ENCODE measurements at places on chromosomes 3 and 15. TPM values are rescaled to one million over a fixed set of nuclear protein-coding genes. Genes with fewer than 3 reads are reported as not detected.

DNA sequence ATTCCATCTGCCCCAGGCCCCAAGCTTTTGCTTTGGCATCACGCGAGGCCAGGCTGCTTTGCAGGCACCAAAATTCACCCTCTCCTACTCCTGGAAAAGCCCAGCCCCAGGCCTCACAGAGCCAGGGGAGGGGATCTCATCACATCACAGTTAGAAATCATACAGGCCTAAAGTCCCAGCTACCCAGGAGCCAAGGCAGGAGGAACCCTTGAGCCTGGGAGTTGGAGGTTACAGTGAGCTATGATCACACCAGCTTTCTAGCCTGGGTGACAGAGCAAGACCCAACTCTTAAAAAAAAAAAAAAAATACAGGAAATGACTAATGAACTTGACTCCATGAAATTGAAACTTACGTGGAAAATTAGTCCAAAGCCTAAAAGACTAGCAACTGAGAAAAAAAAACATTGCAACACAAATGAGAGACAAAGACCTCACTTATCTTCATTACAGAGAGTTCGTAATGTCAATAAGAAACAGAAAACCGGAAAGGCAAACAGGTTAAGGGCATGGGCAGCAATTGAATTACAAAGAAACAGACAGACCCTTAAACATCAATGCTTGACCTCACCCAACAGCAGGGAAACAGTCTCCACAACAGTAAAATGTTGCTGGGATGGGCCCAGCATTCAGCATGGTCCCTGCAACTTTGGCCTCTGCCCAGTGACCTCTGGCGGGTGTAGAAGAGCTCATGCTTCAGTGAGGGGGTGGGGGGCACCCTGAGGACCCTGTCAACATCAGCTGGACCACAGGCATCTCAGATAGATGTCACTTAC is 151.5 kb downstream of the LRRK1 start:
- no peaks in the 10 kb centered on the region for H3K27me3 ChIP-seq
- H3K27ac ChIP-seq, result peak overlapping the region; percentile 88
- H3K36me3 ChIP-seq, result peaks cover 7% of the 10 kb centered on the region
- no peak overlapping the region for H3K4me3 ChIP-seq
- H3K4me1 ChIP-seq, result peaks cover 37% of the 10 kb centered on the region
- no peak for DNase-seq

- H3K27ac ChIP-seq, result no peak overlapping the region
- H3K27me3 ChIP-seq, result no peaks in the 10 kb centered on the region
- DNase-seq, result no peak
- H3K4me1 ChIP-seq, result no peaks in the 10 kb centered on the region
- no peak overlapping the region for H3K4me3 ChIP-seq
- H3K36me3 ChIP-seq, result no peaks in the 10 kb centered on the region
Observed at GRCh38 chr3:118337649-118338048, 697.0 kb downstream of the IGSF11 start.

DNA sequence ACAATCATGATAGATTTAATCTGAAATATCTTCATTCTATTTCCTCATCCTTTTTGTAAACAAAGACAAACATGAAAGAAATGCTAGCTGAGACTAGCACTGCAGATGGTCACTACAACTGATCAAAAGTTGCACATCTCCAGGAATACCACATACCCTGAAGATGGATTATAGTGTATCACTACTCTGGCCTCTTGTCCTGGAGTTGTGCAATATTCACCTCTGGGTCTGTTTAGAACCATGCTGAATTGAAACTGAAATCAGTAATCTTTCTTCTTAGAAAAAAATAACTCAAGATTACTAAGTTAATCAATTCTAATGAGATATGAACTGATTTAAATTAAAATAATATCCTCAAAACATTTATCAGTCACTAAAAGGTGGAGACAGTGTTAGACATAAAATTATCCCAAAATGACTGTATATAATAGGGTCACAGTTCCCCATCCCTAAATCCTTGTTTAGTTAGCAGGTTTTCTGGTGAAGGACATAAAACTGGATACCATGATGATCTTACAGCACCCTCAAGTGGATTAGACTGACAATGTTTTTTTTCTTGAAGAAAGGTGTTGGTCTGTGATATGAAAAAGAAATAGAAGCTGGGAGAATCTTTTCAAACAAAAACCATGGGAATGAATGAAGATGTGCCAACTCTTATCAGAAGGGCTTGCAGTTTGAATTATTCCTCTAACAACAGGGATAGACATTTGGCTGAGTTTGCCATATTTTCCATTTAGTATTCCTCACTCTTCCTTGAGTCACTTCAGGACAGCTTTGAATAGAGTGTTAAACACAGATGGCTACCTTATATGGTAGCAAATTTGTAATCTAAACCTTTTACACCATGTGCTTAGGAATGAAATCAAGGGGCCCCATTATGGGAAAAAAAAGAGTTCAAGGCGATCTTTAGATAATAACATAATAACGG is 7.1 kb upstream of the TTC14 start:
- peaks cover 5% of the 10 kb centered on the region for H3K27me3 ChIP-seq
- H3K36me3 ChIP-seq, result no peaks in the 10 kb centered on the region
- DNase-seq, result peak; percentile 2

DNA sequence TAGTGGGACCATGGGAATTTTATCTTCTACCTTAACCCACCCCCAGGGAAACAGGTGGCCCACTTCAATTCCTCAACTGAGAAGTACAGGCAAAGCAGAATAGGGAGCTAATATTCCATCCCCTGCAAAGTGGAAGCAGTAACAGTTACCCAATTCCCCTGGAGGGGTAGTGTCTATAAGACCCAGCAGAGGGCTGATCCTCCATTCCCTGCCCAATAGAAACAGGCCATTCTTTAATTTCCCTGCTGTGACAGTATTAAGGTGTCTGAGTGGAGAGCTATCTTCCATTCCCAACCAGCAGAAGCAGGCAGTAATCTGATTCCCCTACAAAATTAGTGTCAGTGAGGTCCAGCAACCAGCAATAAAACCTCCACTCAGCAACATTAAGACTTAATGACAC is 219.8 kb downstream of the ULK4 start:
- H3K36me3 ChIP-seq, result no peaks in the 10 kb centered on the region
- H3K4me3 ChIP-seq, result no peak overlapping the region
- H3K27me3 ChIP-seq, result no peaks in the 10 kb centered on the region
- no peak for DNase-seq
- no peak overlapping the region for H3K27ac ChIP-seq
- no peaks in the 10 kb centered on the region for H3K4me1 ChIP-seq

GRCh38 chr3:55320928-55321327 is 166.2 kb downstream of the WNT5A start:
- DNase-seq, result no peak
- H3K36me3 ChIP-seq, result no peaks in the 10 kb centered on the region

DNA sequence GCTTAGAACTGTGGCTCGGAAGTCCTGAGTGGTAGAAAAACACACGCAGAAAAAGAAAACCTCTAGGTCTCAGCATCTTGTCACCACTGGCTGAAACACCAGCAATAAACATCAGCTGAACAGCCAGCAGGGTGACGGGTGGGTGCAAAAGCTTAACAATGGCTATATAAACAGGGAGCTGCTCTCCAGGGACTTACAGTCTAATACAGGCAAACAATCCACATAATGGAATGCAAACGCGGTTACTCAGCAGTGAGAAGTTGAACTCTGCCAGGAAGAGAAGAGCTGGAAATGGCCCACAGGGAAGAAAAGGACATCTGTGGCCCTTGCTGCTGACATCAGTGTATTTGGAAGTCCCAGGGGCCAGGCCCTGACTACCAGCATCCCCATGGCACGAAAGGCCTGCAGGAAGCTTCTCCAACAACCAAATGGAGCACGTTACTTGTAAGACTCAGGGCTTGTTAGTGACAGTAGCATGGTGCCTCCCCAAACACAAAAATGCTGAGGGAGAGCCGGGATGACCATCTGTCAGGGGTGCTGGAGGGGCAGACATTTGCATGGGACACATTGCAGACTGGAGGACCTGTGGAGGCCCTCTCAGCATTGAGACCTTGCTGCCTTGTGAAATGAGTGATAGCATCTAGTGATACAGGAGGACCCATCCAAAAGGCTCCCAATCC is 3.0 kb downstream of the HEG1 start:
- H3K27ac ChIP-seq, result peak overlapping the region; percentile 85
- H3K4me1 ChIP-seq, result peaks cover 57% of the 10 kb centered on the region
- DNase-seq, result peak; percentile 90
- H3K4me3 ChIP-seq, result peak overlapping the region; percentile 6

GRCh38 chr3:188518416-188518815 is 364.5 kb downstream of the LPP start:
- no peak for DNase-seq
- peaks cover 7% of the 10 kb centered on the region for H3K4me1 ChIP-seq
- H3K36me3 ChIP-seq, result peaks cover 11% of the 10 kb centered on the region
- H3K27me3 ChIP-seq, result no peaks in the 10 kb centered on the region

DNA sequence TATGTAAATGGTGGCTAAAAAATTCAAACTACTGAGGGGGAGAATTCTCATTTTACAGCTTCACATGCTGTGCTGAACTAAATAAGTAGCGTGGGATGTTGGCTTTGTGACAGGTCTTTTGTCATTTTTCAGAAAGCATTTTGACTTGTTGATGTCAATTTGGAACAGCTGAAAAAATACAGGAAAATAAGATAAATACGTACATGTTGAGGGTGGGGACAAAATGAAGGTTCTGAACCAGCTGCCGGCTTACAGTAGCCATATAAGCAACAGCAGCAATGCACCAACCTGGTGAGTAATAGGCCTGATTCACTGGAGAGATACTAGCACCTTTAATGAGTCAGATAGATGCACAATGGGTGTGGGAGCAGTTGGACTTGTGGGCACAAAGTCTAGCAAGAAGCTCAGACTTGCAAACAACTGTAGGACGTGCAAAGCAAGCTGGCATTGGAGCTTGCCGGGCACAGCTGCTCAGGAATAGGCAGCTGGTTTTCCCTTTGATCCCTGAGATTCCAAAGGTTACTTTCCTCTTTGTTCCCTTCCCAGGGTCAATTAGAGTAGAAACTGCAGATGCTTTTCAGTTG is 12.9 kb downstream of the B3GNT5 start:
- H3K4me1 ChIP-seq, result peaks cover 7% of the 10 kb centered on the region
- H3K27ac ChIP-seq, result no peak overlapping the region
- H3K27me3 ChIP-seq, result no peaks in the 10 kb centered on the region
- H3K36me3 ChIP-seq, result no peaks in the 10 kb centered on the region
- peak; percentile 23 for DNase-seq

- no peaks in the 10 kb centered on the region for H3K27me3 ChIP-seq
- peaks cover 6% of the 10 kb centered on the region for H3K4me1 ChIP-seq
- no peaks in the 10 kb centered on the region for H3K36me3 ChIP-seq
Observed at GRCh38 chr3:189301479-189301878, 129.7 kb downstream of the TPRG1 start.

- no peak for DNase-seq
- peaks cover 26% of the 10 kb centered on the region for H3K4me1 ChIP-seq
- no peaks in the 10 kb centered on the region for H3K27me3 ChIP-seq
- no peak overlapping the region for H3K4me3 ChIP-seq
Observed at GRCh38 chr3:124888482-124889441, 1.6 kb upstream of the ITGB5 start.

DNA sequence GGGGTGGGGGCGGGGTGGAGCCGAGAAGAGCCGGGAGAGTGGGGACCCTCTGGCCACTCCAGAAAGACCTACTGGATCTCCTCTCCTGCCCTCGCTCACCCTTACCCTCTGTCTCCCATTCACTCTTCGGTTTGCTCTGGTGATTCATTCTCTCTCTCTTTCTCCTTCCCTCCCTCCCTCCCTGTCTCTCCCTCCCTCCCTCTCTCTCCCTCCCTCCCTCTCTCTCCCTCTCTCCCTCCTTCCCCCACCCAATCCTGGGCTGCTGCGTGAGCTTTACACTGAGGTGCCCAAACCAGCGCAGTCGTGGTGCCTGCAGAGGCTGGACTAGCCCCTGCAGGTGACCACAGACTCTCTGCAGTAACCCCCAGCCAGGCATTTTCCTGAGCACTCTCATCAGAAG is 32.2 kb upstream of the ADAMTS17 start:
- no peaks in the 10 kb centered on the region for H3K4me1 ChIP-seq
- H3K36me3 ChIP-seq, result no peaks in the 10 kb centered on the region

DNA sequence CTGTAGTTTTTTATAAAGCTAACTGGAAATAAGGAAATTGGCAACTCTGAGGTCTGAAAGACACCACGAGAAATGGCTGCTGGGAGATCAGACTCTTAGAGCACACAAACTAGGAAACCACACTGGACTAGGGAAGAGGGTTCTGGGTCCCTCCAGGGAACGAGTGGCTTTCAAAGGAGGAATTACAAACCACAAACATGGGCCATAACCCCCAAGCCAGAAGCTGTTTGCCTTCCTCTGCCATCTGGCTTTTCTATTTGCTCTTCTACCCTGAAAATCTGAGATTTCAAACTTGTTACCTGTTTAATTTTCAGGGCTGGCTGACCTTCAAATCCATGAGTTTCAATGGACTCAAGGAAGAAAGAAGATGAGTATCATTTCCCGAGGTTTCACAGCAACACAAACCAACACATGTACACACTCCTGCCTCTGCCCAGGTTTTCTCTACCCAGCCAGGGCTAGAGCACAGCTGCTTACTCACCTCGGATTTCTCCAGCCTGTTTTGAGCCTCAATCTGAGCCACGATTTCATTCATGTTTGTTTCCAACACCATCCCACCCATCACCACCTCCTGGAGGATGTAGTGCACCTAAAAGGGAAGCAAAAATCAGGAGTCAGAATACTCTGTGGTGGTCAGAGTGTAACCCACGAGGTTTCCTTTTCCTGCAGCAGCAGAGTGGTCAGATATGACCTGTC is 22.6 kb upstream of the ANPEP start:
- no peaks in the 10 kb centered on the region for H3K27me3 ChIP-seq
- peak; percentile 44 for DNase-seq
- no peak overlapping the region for H3K4me3 ChIP-seq
- H3K27ac ChIP-seq, result peak overlapping the region; percentile 85

DNA sequence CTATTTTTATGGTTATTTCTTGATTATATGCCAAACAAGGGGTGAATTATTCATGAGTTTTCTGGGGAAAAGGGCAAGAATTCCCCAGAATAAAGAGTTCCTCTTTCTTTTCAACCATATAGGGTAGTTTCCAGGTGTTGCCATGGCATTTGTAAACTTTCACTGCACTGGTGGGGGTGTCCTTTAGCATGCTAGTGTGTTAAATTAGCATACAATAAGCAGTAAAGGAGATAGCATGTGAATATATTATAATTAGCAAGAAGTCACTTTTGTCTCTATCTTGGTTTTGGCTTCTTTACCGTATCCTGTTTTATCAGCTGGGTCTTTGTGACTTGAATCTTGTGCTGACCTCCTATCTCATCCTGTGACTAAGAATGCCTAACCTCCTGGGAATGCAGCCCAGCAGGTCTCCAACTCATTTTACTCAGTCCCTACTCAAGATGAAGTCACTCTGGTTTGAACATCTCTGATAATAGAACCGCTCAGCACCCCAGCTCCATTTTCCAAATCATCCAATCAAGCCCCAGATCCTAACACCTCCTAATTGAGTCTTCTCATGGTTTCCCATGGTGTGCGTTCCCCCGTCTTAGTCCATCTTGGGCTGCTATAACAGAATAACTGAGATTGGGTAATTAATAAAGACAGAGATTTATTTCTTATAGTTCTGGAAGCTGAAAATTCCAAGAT is 3.4 kb upstream of the SELENOT start:
- H3K27me3 ChIP-seq, result no peaks in the 10 kb centered on the region
- H3K36me3 ChIP-seq, result 0 out of 2 replicates have a peak, but pooled peaks cover 4% of the 10 kb centered on the region
- no peak for DNase-seq
- H3K4me1 ChIP-seq, result peaks cover 24% of the 10 kb centered on the region

- peaks cover 7% of the 10 kb centered on the region for H3K36me3 ChIP-seq
- no peak for DNase-seq
- no peak overlapping the region for H3K27ac ChIP-seq
- no peaks in the 10 kb centered on the region for H3K4me1 ChIP-seq
- no peak overlapping the region for H3K4me3 ChIP-seq
Observed at GRCh38 chr15:62795700-62796695, 246.5 kb upstream of the TPM1 start.

Gene BUB1B
- 91.0 TPM for total RNA-seq

Gene GPR27
- not detected for total RNA-seq

Gene MELTF
- total RNA-seq, result 8.2 TPM

Gene STRC
- total RNA-seq, result not detected
